Liver (tissue), 10 donors: ENCODE measurements at places on chromosomes 3 and 15.

DNA sequence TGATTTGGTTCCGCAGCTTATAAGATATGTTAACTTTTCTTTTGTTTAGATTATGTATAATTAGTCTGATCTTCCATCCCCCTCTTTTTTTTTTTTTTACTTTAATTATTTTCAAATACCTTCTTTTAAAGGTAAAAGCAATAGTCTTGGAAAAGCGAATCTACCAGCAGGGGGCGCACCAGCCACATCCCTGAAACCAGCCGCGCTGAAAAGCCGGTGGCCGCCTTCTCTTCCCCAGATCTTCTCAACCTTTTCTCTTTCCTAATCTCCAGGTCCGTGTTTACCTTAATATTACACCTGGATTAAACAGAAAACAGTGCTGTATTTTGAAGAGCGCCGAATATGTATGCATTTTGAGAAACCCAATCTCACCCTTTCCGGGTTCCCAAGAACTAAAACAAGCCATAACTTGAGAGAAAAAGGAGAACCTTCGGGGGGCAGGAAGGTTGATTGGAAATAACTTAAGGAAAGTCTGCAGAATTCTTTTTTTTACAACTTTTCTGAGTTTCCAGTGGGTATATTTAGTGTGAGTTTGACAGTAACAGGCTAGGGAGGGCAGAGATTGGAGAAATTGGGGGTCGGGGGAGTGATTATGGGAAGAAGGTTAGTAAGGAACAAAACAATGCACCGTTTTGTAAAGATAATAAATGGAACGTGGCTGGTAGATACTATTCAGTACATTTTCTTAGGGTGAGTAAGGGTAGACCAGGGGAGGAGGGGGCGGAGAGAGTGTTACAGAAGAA lies 2.0 kb upstream of the SOX2 start:
- DNase-seq, result peak; percentile 83

DNA sequence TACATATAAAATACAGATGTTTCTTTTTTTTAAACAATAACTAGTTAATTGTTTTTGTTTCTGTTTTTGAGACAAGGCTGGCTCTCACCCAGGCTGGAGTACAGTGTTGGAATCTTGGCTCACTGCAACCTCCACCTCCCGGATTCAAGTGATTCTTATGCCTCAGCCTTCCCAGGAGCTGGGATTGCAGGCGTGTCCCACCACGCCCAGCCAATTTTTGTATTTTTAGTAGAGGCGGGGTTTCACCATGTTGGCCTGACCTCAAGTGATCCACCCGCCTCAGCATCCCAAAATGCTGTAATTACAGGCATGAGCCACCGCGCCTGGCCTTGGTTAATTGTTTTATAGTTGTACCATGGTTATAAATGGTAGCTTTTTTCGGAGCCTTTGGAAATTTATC lies 72.3 kb downstream of the PIAS1 start:
- no peak for DNase-seq

DNA sequence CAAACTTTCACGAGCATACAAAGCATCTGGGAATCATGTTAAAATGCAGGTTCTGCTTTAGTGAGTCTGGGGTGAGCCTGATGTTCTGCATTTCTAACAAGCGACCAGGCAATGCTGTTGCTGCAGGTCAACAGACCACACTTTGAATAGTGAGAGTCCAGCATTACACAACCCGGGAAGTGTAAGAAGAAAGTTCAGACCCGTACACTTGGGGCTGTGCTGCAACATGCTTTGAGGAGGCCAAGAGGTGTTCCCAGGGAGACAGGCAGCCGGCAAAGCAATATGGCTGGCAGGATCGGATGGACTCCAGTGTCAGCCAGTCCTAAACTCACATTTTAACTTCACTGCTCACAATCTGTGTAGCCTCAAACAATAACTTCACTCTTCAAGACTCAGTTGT lies 134.2 kb downstream of the LIPC start:
- no peak for DNase-seq

DNA sequence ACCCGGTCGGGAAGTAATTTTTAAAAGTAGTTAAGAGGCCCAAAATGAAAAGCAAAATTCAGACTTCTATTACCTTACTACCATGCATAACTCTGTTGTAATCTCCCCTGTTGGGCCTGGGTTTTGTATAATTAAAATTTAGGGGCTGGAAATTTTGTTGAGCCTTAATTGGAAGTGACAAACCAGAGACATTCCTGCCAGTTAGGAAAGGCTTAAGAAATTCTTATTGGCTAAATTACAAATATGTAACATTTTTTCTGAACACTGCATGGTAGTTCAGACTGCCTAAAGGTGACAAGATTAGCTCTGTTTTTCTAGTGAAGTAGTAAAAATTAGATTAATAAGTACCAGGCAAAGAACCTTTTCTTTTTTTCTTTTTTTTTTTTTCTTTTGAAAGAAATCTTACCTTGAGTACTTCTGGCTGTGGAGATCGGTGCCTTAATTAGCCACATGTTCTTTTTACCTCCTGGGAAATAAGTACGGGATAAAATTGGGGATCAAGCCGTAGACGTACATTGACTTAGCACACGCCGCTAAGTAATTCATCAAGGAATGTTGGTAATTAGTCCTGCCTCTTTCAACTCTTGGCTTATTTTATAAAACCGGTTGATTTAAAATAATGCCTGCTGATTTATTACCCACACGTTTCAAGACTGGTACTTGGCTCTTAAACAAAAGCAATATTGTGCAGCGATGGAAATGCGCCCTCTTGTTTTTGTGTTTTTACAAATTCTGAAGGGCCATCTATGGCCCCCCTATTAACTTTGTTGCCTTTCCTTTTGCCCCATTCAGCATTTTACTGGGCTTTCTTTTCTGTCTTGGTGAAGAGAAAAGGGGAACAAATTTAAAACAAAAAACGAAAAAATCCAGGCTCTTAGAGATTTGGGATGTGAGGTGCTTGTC lies 111.2 kb upstream of the SAMMSON start:
- no peak for DNase-seq

GRCh38 chr3:171838218-171838720 lies 4.9 kb upstream of the TMEM212 start:
- no peak for DNase-seq

- no peak for DNase-seq
Observed at GRCh38 chr15:49148298-49148697, 7.1 kb downstream of the COPS2 start.
